ENCODE measurements at places on chromosomes 5 and 9. TPM values are rescaled to one million over a fixed set of nuclear protein-coding genes. Genes with fewer than 3 reads are reported as not detected.

FGFR4 gene
- 10.1 TPM for total RNA-seq

DNA sequence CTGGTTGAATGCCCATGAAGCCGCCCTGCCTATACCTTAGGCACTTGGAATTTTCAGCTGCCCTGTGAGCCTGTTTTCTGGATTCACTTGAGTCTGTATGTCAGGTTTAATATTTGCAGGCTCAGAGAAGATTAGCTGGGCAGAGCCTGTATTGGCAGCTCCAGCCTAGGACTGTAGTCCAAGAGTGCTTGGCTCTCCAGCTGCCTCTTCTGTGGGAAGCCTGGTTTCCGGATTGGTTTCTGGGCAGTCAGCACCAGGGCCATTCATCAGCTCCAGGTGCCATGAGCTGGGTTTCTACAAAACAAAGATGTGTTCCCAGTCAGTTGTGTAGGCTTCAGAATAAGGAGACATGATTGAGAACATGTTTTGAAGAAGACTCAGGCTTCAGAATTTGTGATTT lies 90.1 kb downstream of the ARHGAP26 start:
- no peak for DNase-seq

GRCh38 chr5:178335302-178336030 lies 102.9 kb upstream of the PHYKPL start:
- DNase-seq = peak; percentile 8

GRCh38 chr9:121551985-121552753 lies 52.5 kb upstream of the GGTA1 start:
- DNase-seq = no peak

DNA sequence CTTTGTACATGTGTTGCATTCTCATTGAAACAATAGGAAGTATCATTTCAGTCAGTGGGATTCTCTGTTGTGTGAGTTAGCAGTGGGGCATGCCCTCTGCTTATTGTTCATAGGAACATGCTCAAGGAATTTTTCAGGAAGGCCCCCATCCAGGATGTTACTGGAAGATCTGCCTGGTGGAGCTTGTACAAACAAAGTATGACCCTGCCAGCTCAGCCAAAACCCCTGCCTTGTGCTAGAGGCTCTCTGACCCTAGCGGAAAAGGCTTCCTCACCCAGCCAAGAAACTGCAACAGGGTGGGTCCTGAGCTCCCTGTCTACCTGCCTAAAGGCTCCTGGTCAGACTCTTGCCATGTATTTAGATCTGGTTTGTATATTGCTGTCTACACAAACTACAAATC lies 43.2 kb downstream of the MRRF start:
- DNase-seq = no peak

GRCh38 chr9:81669866-81670265 lies 19.5 kb downstream of the TLE1 start:
- DNase-seq = no peak

TMEM252 gene
- total RNA-seq = not detected

Data from spleen (tissue), 13 donors.